ENCODE measurements at places on chromosomes 6 and 20.

- no peak for DNase-seq
Observed at GRCh38 chr20:24095756-24096155, 107.2 kb upstream of the GGTLC1 start.

GRCh38 chr6:6760002-6760401, 171.5 kb downstream of the LY86 start:
- no peak for DNase-seq

DNA sequence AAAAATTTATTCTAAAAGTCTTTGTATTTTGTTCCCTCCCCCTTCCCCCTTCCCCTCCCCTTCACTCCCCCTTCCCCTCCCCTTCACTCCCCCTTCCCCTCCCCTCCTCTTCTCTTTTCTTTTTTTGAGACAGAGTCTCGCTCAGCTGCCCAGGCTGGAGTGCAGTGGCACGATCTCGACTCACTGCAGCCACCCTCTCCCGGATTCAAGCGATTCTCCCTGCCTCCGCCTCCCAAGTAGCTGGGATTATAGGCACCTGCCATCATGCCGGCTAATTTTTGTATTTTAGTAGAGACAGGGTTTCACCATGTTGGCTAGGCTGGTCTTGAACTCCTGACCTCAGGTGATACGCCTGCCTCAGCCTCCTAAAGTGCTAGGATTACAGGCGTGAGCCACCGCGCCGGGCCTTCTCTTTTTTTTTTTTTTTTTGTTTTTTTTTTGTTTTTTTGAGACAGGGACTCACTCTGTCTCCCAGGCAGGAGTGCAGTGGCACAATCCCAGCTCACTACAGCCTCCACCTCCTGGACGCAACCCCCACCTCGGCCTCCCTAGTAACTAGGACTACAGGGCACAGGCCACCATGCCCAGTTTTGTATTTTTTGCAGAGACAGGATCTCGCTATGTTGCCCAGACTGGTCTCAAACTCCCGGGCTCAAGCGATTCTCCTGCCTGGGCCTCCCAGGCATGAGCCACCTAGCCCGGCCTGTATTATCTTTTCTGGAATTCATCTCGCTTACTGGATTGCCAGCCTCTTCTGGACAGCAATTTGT, 1.1 kb upstream of the AFG1L start:
- no peak for DNase-seq

DNA sequence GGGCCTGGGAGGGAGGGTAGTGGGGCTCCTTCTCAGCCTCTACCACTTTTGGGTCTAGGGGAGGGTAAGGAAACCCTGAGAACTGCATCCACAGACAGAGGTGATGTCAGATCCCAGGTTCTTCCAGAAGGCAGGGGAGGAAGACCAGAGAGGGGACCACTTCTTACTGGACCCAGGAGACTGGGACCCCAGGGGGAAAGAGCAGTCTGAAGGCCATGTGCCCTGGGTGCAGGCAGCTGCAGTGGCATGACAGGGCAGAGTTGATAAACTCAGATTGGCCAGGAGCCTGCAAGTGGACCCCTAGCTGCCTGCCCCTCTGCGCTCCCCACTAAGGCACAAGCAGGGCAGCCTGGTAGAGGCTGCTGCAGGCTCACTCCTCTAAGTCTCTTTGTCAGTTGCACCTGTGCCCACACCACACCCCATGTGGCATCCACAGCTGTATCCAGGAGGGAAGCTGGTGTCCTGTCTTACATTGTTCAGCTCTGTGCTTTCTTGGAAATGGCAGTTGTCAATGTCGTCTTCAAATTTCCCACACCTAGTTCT, 2.7 kb downstream of the CST9L start:
- DNase-seq: no peak

GRCh38 chr6:11085758-11086435, 7.7 kb upstream of the SMIM13 start:
- no peak for DNase-seq

DNA sequence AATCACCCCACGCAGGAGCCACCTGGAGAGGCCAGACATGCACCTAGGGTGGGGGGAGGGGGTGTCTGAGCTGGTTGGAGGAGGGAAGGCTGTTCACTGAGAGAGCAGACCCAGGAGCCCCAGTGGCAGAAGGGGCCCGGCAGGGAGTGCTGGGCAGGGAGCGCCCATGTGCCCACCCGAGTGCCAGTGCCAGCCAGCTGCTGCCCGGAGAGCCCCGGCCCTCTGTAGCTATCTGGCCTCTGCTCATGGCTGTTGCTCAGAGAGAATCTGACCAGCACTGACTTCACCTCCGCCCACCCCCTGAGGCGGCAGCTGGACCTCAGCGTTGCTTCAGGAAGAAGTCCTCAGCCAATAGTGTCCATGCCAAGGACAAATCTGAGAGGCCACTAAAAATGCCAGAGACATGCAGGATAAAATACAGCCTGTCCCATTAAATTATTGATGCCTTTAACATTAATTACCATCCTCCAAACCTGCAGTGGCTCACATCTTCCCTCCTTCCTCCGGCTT, 22.8 kb downstream of the SLC17A9 start:
- no peak for DNase-seq

- DNase-seq: no peak
Observed at GRCh38 chr6:54204921-54205591, 93.8 kb downstream of the MLIP start.

DNA sequence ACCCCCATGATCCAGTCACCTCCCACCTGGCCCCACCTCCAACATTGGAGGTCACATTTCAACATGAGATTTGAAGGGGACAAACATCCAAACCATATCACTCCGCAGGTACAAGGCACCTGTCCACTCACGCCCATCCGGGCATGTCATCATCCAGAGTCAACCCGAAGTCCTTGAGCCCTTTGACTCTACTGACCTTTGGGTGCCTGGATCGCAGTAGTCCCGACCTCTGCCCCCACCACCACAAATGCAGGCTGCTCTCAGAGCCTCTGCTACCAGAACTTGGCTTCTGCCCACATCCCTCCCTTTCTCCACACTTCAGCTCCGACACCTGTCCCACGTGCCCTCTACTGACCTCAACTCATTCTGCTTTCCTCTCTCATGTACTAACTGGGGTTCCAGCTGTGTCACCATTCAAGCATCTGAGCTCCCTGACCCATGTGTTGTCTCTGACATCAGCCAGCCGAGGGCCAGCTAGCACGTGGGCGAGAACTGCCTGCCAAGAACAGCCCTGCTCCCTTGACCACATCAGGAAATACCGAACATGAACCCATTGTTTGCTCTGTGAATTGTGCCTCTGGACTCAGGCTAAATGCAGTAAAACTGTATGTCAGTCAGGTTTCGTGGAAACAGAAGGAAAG, 498.3 kb upstream of the SULF2 start:
- no peak for DNase-seq

DNA sequence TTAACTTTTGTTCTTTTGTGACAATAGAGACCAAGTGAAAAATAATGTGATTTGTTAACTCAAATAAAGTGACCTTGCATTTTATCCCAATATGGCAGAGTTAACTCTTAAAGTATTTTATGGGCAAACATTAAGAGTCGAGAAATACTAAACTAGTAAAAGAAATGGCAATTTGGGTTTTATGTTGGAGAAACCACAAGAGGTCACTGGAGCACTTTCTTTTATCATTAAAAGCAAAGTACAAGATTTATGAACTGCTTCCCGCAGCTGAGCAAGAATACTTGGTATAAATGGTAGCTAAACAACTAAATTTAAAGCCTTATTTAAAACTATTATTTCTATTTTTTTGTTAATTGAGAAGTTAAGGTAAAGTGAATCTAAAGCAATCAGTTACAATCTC, 33.5 kb upstream of the MCM9 start:
- no peak for DNase-seq

DNA sequence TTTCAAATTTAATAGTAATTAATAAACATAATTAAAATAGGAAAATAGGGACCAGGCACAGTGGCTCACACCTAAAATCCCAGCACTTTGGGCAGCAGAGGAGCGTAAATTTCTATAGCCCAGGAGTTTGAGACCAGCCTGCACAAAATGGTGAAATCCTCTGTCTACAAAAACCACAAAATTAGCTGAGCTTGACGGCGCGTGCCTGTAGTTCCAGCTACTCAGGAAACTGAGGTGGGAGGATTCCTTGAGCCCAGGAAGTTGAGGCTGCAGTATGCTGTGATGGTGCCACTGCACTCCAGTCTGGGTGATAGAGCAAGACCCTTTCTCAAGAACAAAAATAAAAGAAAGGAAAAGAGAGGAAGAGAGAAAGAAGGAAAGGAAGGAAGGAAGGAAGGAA, 1387.0 kb upstream of the ADGRB3 start:
- DNase-seq: no peak

DNA sequence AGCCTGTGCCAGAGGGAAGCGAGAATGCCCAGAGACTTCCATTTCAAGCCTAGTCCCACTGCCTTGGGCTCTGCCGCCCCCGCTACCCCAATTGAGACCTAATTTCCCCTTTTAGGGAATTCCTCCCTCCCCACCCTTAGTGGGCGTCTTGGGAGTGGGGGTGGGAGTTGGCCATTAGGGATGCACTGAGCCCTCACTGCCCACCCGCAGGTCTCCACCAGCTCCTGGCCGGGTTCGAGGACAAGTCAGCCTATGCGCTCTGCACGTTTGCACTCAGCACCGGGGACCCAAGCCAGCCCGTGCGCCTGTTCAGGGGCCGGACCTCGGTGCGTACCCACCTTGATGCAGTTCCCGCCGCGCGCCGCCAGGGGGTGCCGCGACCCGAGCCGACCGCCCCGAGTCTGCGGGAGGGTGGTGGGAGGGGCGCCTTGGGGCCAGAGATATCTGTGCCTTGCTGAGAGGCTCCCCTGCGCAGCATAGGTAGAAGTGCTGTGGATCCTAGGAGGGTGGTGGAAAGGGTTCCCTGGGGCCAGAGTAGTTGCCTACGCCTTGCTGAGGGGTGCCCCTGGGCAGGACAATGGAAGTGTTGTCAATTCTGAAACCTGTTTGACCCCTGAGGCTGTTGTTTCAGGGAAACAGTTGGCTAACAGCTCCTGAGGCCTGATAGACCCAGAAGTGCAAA, 9.2 kb downstream of the ITPA start:
- peak; percentile 91 for DNase-seq

DNA sequence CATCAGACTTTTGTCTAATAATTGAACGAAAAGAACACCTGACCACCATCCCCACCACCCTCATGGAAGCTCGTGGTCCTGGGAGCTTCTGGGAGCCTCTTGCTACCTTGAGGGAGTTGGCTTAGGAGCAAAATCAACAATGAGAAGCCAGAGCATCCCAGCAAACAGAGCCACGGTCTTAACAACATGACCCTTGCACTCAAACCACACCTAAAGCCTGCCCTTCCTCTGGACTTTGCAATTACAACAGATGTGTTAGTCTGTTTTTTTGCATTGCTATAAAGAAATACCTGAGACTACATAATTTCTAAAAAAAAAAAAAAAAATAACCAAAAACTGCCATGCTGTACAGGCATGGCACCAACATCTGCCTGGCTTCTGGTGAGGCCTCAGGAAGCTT, 9.5 kb upstream of the RBM24 start:
- no peak for DNase-seq

GRCh38 chr6:70409216-70409615, 4.1 kb upstream of the FAM135A start:
- no peak for DNase-seq

DNA sequence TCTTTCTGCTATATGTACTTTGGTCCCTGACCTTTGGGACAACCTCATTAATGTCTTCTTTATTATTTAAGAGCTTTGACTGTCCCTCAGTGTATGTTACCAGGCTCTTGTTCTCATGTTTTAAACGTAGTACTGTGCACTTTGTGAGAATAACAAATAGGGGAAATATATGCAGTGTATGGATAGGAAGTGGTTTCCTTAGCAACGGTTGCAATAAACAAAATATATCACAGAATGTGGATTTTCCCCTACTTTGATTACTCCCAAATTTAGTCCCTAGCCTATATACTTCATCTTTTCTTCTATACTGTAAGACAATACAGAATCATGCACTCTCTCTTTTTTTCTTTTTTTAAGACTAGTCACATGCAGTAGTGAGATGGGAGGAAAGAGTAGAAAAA, 123.8 kb upstream of the AKIRIN2 start:
- DNase-seq: no peak

- DNase-seq: no peak
Observed at GRCh38 chr20:14093652-14094051, 98.3 kb downstream of the MACROD2 start.

- DNase-seq: no peak
Observed at GRCh38 chr6:38730140-38730862, 15.2 kb downstream of the DNAH8 start.

- no peak for DNase-seq
Observed at GRCh38 chr20:51010932-51011331, 12.0 kb downstream of the KCNG1 start.

- no peak for DNase-seq
Observed at GRCh38 chr6:118789419-118789818, 104.5 kb upstream of the ASF1A start.

GRCh38 chr6:98581705-98582104, 252.7 kb upstream of the POU3F2 start:
- DNase-seq: no peak

All from WTC11 (cell line).